T-cell (primary cell): ENCODE measurements at places on chromosomes 13 and 19. TPM values are rescaled to one million over a fixed set of nuclear protein-coding genes. Genes with fewer than 3 reads are reported as not detected.

GRCh38 chr13:102234618-102235017 lies 167.2 kb downstream of the FGF14 start:
- H3K27me3 ChIP-seq: no peaks in the 10 kb centered on the region
- H3K27ac ChIP-seq: no peak overlapping the region
- no peak for DNase-seq
- H3K4me1 ChIP-seq: no peaks in the 10 kb centered on the region
- no peak overlapping the region for H3K4me3 ChIP-seq
- no peaks in the 10 kb centered on the region for H3K36me3 ChIP-seq

- H3K4me3 ChIP-seq: no peak overlapping the region
- no peak overlapping the region for H3K27ac ChIP-seq
- peaks cover 2% of the 10 kb centered on the region for H3K4me1 ChIP-seq
- peaks cover 2% of the 10 kb centered on the region for H3K27me3 ChIP-seq
Measured at GRCh38 chr13:28316129-28316528, 177.8 kb downstream of the PAN3 start.

Gene SHISA7
- total RNA-seq: not detected

Gene KLK2
- not detected for total RNA-seq

Gene TMPRSS9
- not detected for total RNA-seq

Gene IL27RA
- 70.8 TPM for total RNA-seq

- H3K27ac ChIP-seq: no peak overlapping the region
- H3K27me3 ChIP-seq: no peaks in the 10 kb centered on the region
- no peak for DNase-seq
Measured at GRCh38 chr19:35780717-35781116, 5.4 kb downstream of the ARHGAP33 start.

Gene CABP5
- not detected for total RNA-seq

Gene USHBP1
- total RNA-seq: 0.61 TPM

DNA sequence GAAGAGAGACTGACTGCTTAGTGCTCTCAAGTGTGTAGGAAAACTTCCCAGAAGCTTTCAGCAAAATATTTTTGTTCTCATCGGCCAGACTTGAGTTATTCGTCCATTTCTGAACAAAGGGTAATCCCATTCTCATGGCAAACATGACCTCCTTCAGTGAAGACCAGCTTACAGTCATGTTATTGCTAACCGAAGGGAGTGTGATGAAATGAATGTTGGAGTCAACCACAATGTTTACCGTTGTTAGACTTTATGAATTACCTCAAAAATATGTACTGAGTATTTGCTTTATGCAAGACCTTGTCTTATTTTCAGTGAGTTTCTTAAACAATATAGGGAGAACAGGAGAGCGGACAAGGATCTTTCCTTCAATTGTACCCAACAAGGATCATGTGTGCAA lies 228.6 kb downstream of the LMO7 start:
- H3K4me1 ChIP-seq: peaks cover 3% of the 10 kb centered on the region
- H3K36me3 ChIP-seq: no peaks in the 10 kb centered on the region
- no peaks in the 10 kb centered on the region for H3K27me3 ChIP-seq
- H3K27ac ChIP-seq: no peak overlapping the region

Gene POU2F2
- total RNA-seq: 37.5 TPM

- no peak overlapping the region for H3K27ac ChIP-seq
- H3K36me3 ChIP-seq: no peaks in the 10 kb centered on the region
- no peaks in the 10 kb centered on the region for H3K27me3 ChIP-seq
- no peak overlapping the region for H3K4me3 ChIP-seq
Measured at GRCh38 chr13:79778741-79779460, 297.9 kb downstream of the NDFIP2 start.

DNA sequence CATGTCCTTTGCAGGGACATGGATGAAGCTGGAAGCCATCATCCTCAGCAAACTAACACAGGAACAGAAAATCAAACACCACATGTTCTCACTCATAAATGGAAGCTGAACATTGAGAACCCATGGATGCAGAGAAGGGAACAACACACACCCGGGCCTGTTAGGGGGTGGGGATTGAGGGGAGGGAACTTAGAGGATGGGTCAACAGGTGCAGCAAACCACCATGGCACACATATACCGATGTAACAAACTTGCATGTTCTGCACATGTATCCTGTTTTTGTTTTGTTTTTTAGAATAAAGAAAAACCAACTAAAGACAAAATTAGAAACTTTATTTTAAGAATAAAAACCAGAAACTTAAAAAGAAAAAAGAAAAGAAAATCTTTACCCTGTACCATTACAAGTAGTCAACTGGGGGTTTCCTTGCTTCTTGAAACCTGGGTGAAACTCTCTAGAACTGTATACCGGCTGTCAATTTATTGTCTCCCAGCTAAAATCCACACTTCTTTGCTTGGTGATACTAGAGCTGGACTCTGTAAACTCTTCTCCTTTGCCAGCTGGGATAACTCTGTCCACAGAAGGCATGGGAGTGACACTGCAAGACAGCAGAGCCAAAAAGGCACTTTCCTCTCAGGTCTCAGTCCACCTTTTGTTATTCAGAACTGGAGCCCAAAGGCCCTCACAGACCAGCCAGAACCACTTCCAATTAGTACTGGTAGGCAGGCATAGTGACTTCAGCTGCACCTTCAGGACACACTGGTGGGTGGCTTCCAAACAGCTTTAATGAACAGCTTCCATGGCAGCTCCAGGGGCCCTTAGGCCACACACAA lies 9.0 kb downstream of the MICU2 start:
- no peaks in the 10 kb centered on the region for H3K27me3 ChIP-seq
- no peak overlapping the region for H3K4me3 ChIP-seq
- peaks cover 7% of the 10 kb centered on the region for H3K36me3 ChIP-seq
- no peaks in the 10 kb centered on the region for H3K4me1 ChIP-seq
- H3K27ac ChIP-seq: no peak overlapping the region

GRCh38 chr13:95352486-95352885 lies 51.2 kb upstream of the ABCC4 start:
- no peaks in the 10 kb centered on the region for H3K36me3 ChIP-seq
- peaks cover 5% of the 10 kb centered on the region for H3K27me3 ChIP-seq
- H3K4me3 ChIP-seq: no peak overlapping the region
- no peaks in the 10 kb centered on the region for H3K4me1 ChIP-seq

Gene HMG20B
- 74.7 TPM for total RNA-seq
